Chondrocyte (in vitro differentiated cells): ENCODE measurements at places on chromosomes 5 and 9. TPM values are rescaled to one million over a fixed set of nuclear protein-coding genes. Genes with fewer than 3 reads are reported as not detected.
A peak's percentile ranks its signal among the peaks of the same experiment; 100 is the strongest.

IL9 gene
- total RNA-seq, result not detected in 3 replicates

BTNL3 gene
- not detected in 3 replicates for total RNA-seq

PCDHGC5 gene
- total RNA-seq, result 1.7 to 3.6 TPM (median 2.0 TPM) in 3 replicates

SMIM32 gene
- not detected in 3 replicates for total RNA-seq

ORM2 gene
- total RNA-seq, result not detected in 3 replicates

DNA sequence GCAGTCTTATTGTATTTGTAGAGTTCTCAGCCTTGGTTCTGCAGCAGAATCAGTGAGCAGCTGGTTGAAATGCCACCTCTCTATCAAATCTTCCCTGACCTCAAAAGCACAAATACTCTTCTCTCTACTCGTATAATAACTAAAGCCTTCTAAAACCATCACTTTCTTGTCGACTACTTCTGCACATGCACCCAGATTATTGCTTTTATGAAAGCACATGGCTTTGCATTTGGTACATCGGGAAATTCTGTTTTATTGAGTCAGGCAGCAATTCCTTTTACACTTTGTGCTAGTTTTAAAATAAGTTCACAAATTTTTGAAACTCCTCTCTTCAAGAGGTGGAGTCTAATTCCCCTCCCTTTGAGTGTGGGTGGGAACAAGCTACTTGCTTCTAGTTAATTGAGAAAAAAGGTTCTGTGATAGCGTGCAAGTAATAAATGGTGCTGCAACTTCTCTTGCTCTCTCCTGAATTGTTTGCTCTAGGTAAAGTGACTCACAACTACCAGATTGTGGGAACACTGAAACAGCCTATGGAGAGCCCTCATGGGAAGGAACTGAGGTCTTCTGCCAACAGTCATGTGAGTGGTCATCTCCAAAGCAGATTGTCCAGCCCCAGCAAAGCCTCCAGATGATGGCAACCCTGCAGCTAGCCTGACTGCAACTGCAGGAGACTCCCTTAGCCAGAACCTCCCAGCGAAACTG lies 66.0 kb upstream of the TAF1L start:
- no peak overlapping the region for H3K27ac ChIP-seq
- no peaks in the 10 kb centered on the region for H3K36me3 ChIP-seq
- no peak overlapping the region for H3K4me3 ChIP-seq

DNA sequence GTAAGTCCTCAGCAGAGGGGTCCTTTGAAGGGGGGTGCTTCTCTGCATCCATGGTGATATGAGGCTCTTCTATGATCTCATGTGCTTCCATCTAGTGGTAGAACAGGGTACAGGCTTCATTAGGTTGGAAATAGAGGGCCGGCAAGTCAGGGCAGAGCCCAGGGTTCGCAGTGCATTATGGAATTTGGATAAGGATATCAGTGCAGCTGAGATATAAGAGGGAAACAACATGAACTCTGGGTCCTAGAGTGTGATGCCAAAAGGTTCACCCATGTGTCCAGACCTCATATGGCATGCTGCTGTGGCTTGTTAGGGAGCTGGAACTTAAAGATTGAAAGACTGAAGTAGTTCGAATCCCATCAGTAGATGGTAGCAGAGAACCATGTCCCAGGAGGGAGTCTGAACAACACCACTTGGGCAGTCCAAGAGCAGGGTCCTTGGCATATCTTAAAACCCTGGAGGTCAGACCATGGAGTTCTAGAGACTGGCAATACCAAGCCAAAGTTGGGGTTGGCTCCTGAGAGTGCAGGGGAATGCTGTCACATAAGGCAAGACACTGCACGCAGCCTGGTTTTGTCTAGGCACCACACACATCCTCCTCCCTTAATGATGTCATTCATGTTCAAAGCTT lies 2.3 kb downstream of the FAM221B start:
- H3K36me3 ChIP-seq, result no peaks in the 10 kb centered on the region
- H3K4me1 ChIP-seq, result peaks cover 35% of the 10 kb centered on the region
- no peak overlapping the region for H3K4me3 ChIP-seq

GRCh38 chr5:57215629-57216195 lies 41.9 kb downstream of the GPBP1 start:
- H3K4me3 ChIP-seq, result no peak overlapping the region
- peak overlapping the region; percentile 87 for H3K27ac ChIP-seq
- no peaks in the 10 kb centered on the region for H3K27me3 ChIP-seq
- DNase-seq, result no peak
- H3K4me1 ChIP-seq, result peaks cover 40% of the 10 kb centered on the region

GRCh38 chr9:4298255-4299004 lies 1.4 kb downstream of the GLIS3 start:
- H3K27me3 ChIP-seq, result no peaks in the 10 kb centered on the region
- H3K27ac ChIP-seq, result peak overlapping the region; percentile 95
- H3K4me3 ChIP-seq, result peak overlapping the region; percentile 90
- no peak for DNase-seq

- no peaks in the 10 kb centered on the region for H3K36me3 ChIP-seq
- H3K4me3 ChIP-seq, result no peak overlapping the region
- DNase-seq, result no peak
- peaks cover 29% of the 10 kb centered on the region for H3K4me1 ChIP-seq
Measured at GRCh38 chr5:56350597-56351170, 117.6 kb upstream of the ANKRD55 start.

DNA sequence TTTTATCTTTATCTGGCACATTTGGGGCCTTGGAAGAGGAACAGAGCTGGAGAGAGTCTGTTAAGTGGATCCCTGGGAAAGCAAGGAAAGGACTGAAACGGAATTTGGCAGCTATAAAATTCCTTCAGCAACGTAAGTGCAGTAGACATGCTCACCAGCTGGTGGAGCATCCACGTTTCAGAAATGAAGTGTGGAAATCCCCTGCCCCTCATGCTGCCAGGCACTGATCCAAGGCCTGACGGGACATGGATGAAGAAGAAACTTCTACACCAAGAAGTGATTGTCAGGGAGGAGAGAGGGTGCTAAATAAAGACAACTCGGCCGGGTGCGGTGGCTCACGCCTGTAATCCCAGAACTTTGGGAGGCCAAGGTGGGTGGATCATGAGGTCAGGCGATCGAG lies 209.3 kb downstream of the ROR2 start:
- H3K27ac ChIP-seq, result no peak overlapping the region
- no peak for DNase-seq
- peaks cover 9% of the 10 kb centered on the region for H3K4me1 ChIP-seq
- H3K36me3 ChIP-seq, result peaks cover 8% of the 10 kb centered on the region

DNA sequence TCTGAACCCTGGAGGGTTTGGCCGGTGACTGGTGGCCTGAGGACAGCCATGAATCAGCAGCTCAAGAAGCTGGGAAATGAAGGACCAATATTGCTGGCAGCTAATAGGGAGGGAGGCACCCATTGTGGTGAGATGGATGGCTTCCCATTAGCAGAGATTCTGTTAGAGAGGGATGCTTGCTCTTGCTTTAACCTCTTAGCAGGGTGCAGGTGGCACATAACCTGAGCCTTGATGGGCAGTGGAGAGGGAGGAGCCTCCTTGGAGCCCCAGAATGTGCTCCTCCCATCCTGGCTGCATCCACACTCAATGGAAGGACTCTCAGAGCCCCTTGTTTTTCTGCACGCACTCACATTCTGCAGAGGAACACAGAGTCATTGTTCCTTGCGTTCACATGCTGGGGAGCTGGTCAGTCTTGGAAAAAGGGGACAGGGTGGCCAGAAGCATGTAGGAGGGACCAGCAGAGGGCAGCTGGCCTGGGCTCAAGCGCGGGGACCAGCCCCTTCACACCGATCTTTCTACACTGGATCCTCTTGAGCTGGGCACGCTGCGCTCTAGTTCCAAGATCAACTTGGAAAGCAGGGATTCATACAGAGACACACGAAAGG lies 161.8 kb downstream of the MED10 start:
- DNase-seq, result no peak
- no peaks in the 10 kb centered on the region for H3K36me3 ChIP-seq
- no peaks in the 10 kb centered on the region for H3K27me3 ChIP-seq
- no peak overlapping the region for H3K4me3 ChIP-seq

DNA sequence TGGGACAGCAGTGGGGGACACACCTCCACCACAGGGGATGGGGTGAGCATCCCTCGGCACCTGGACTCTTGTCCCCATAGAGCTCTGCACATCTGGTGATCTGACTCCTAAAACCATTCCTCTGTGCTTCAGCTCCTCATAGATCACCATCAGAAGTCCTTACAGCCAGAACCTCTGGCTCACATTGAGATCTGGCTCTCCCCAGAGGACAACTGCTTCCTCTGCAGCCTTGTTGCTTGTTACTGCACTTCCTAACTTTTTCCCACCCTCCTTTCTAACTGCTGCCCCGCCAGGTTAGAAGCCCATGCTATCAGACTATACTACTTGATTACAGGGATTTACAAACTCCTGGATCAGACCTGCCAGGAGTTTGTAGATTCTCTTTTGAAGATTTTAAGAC lies 64.5 kb downstream of the ARSB start:
- peaks cover 9% of the 10 kb centered on the region for H3K4me1 ChIP-seq
- H3K36me3 ChIP-seq, result no peaks in the 10 kb centered on the region
- DNase-seq, result no peak
- H3K27ac ChIP-seq, result no peak overlapping the region

DNA sequence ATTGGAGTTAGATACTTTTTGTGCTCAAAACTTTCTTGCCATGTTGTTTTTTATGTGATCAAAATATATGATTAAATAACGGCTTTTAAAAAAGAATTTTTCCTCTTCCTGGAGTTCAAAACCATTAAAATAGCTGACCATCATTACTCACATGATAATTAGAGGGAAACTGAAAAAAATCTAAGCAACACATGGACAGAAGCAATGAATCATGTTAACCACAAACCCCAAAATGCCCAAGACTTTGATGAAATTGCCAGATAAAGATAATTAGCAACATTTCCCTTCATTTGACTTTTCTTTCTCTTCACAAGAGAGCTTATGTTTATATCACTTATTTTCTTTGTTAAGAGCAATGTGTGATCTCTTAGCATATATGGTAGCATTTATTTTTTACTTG lies 1294.2 kb downstream of the EFNA5 start:
- no peaks in the 10 kb centered on the region for H3K36me3 ChIP-seq
- no peak overlapping the region for H3K27ac ChIP-seq
- no peak overlapping the region for H3K4me3 ChIP-seq
- peaks cover 6% of the 10 kb centered on the region for H3K4me1 ChIP-seq
- no peak for DNase-seq

DNA sequence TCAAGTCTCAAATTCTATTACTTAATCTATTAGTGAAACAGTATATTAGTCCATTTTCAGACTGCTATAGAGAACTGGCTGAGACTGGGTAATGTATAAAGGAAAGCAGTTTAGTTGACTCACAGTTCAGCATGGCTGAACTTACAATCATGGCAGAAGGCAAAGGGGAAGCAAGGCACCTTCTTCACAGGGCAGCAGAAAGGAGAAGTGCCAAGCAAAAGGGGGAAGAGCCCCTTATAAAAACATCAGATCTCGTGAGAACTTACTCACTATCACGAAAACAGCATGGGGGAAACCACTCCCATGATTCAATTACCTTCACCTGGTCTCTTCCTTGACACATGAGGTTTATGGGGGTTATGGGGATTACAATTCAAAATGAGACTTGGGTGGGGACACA lies 67.9 kb upstream of the CHSY3 start:
- no peaks in the 10 kb centered on the region for H3K4me1 ChIP-seq
- no peak overlapping the region for H3K4me3 ChIP-seq
- no peaks in the 10 kb centered on the region for H3K36me3 ChIP-seq
- no peak overlapping the region for H3K27ac ChIP-seq
- no peak for DNase-seq
- H3K27me3 ChIP-seq, result peaks cover 23% of the 10 kb centered on the region
